ENCODE measurements at places on chromosomes 4 and X.

- DNase-seq, result no peak
These were observed 485.4 kb downstream of the C4orf33 start for GRCh38 chr4:129581305-129581704.

- no peak for DNase-seq
These were observed 15.2 kb upstream of the PHOX2B start for GRCh38 chr4:41763729-41764128.

DNA sequence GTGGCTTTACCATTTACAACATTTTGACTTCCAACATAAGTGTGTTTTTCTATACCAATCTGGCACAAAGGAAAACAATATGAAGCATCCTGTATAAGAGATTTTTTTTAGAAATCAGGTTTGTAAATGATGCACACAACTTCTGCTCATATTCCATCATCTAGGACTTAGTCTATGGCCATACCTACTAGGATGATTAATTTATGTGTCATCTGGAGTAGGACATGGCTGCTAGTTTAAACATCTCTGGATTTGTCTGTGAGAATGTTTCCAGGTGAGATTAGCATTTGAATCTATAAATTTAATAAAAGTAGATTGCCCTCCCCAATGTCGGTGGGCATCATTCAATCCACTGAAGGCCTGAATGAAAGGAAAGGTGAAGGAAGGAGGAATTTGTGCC, 682.8 kb upstream of the GRID2 start:
- DNase-seq, result no peak

GRCh38 chr4:55345980-55346850, at the start of gene SRD5A3:
SRD5A3 (plus strand) TSS chr4:55346242; CDS start chr4:55346337, 95 bp downstream.
- peak; percentile 87 for DNase-seq

DNA sequence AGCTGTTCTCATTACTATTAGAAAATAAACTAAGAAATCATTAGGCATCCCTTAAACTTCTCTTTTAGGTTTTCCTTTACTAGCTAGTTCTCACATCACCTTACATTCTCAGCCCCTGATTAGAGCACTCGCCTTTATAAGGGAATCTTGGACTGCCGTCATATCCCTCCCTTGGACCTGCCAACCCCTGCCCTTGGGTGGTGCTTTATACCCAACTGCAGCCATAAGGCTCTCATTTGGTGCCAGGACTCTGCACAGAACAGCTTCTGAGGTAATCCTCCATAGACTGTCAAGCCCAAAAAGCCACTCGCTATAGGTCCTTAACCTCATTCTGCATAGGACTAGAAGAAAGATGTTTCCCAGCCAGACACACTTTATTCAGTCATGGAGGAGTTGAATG, 67.5 kb downstream of the NHSL2 start:
- no peak for DNase-seq

DNA sequence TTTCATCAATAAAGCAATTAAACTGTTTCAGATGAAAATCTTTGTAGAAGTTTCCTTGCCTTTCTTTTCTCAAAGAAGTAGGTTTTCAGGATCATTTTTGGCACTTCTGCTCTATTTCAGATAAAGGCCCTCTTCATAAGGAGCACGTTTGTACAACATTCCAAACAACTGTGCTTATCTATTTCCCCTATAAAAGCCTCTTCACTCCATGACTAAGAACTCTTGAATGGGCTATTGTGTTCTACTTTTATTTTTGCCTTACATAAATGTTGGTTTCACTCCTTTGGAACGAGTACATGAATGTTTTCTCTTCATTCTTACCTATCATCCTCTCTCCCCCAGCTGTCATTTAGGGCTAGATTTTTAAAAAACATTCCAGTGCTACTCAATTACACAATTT, 288.0 kb upstream of the PPP1R2C start:
- DNase-seq, result no peak

DNA sequence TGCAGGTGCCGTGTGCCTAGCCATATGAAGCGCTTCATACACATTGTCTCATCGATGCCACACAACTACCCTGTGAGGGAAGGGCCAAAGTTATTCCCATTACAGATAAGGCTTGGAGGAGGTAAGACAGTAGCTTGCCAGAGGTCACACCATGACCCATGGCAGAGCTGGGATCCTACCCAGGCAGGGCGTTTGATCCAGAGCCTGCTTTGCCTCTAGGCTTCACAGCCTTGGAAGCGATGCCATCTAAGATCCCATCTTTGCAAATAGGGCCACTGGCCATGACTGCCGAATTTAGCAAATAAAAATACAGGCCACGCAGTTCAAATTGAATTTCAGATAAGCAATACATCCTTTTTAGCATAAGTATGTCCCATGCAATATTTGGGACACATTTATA, 358.2 kb downstream of the BCOR start:
- DNase-seq, result no peak

- no peak for DNase-seq
These were observed 5.1 kb upstream of the OCRL start for GRCh38 chrX:129534816-129535578.

DNA sequence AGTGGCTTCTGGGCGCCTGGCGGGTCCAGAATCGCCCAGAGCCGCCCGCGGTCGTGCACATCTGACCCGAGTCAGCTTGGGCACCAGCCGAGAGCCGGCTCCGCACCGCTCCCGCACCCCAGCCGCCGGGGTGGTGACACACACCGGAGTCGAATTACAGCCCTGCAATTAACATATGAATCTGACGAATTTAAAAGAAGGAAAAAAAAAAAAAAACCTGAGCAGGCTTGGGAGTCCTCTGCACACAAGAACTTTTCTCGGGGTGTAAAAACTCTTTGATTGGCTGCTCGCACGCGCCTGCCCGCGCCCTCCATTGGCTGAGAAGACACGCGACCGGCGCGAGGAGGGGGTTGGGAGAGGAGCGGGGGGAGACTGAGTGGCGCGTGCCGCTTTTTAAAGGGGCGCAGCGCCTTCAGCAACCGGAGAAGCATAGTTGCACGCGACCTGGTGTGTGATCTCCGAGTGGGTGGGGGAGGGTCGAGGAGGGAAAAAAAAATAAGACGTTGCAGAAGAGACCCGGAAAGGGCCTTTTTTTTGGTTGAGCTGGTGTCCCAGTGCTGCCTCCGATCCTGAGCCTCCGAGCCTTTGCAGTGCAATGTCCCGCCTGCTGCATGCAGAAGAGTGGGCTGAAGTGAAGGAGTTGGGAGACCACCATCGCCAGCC, at the start of gene ATOH1:
ATOH1 (plus strand) TSS at position 422 of the 663 bp plus-strand sequence; CDS start at position 596, 174 bp downstream.
- no peak for DNase-seq

DNA sequence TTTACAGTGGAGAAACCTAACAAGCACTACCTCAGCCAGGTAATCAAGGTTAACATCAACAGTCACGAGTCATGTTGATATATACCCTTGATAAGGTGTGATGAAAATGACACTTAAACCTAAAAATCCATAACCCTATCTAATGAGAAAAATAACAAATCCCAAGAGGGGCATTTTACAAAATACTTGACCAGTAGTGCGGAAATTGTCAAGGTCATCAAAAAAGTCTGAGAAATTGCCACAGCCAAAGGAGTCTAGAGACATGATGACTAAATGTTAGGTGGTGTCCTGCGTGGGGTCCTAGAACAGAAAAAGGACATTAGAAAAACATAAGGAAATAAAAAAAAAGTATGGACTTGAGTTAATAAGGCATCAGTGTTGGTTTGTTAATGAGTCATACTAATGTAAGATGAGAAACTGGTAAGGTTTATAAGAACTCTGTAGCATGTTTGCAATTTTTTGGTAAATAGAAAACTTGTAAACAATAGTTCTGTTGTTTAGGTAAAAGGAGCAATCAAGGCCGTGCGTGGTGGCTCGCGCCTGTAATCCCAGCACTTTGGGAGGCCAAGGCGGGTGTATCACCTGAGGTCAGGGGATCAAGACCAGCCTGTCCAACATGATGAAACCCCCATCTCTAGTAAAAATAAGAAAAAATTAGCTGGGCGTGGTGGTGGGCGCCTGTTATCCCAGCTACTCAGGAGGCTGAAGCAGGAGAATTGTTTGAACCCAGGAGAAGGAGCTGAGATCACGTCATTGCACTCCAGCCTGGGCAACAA, 2.9 kb downstream of the RPL36A start:
- no peak for DNase-seq

GRCh38 chrX:106100442-106100841, 61.9 kb upstream of the SERPINA7 start:
- no peak for DNase-seq

DNA sequence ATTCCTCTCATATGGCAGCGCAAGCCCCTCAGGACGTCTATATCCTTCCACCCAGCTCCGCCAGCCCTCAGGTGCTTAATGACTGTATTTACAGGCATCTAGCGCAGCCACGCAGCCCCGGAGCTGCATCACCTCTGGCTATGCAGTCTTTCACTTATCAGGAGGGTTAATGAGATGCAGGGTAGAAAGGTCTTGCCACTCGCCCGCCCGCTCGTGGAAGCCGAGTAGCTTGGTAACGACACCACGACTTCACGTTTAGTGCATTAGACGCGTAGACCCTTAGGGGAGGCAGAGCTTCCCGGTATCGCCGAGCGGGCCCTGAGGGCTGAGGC, 1.5 kb upstream of the SLC16A2 start:
- no peak for DNase-seq

DNA sequence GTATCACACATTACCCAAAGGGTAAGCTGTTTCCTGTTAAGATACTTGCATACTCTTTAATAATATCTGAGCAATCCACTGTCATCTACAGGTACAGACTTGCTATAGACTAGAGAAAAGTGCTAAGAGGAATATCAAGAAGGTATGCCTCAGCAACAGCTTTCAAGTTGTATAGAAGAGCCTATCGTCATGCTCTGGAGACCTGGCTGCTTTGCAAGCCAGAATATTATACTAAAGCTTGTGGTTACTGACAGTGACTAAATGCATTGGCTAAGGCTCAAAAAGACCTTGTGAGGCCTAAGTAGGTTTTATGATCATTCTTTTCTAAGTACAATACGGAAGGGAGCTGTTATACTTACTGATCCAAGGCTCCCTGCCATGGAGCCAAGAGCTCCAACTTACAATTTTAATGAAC, 11.3 kb downstream of the LAMP2 start:
- no peak for DNase-seq

Measured in mucosa of gallbladder (tissue), 1 donor.